Aorta (tissue), 5 donors: ENCODE measurements at places on chromosomes 1 and 21.
A peak's percentile ranks its signal among the peaks of the same experiment; 100 is the strongest.

DNA sequence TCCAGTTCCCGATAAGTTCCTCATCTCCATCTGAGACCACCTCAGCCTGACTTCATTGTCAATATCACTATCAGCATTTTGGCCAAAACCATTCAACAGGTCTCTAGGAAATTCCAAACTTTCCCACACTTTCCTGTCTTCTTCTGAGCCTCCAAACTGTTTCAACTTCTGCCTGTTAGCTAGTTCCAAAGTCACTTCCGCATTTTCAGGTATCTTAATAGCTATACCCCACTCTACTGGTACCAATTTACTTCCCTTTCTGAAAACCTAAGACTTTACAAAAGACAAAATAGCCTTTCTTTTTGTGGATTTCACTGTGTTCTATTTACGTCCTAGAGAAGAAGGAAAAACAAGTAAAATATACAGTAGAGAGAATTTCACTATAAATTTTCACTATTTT lies 147.0 kb upstream of the FMN2 start:
- DNase-seq: no peak

DNA sequence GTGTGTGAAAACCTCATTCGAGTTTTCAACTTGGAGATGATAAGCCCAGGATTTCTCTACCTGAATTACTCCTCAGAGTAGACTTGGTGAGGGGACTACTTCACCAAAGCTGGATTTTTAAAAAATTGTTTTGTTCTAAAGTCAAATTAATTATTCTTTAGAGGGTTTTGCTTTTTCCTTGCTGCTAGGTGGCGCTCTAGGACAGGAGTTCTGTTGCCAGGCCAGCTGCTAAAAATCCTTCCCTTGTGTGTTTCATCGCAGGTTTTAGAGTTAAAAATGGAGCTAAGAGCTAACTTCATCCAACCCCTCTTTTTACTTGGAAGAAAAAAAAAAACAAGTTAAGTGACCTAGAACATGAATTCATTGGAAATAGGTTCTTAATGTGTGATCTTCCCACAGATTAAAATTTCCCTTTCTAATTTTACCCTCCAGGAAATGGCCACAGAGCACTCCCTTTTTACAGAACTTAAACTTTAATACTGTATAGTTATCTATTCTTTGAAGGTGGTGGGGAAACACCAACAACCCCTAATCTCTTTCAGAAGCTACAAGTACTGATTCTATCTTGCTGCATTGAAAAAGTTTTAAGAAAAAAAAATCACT lies 36.7 kb upstream of the FAM163A start:
- DNase-seq: no peak

- no peak for DNase-seq
Observed at GRCh38 chr1:201310986-201311355, 27.7 kb downstream of the PKP1 start.

- DNase-seq: no peak
Observed at GRCh38 chr1:23947366-23947765, 12.3 kb upstream of the PNRC2 start.

DNA sequence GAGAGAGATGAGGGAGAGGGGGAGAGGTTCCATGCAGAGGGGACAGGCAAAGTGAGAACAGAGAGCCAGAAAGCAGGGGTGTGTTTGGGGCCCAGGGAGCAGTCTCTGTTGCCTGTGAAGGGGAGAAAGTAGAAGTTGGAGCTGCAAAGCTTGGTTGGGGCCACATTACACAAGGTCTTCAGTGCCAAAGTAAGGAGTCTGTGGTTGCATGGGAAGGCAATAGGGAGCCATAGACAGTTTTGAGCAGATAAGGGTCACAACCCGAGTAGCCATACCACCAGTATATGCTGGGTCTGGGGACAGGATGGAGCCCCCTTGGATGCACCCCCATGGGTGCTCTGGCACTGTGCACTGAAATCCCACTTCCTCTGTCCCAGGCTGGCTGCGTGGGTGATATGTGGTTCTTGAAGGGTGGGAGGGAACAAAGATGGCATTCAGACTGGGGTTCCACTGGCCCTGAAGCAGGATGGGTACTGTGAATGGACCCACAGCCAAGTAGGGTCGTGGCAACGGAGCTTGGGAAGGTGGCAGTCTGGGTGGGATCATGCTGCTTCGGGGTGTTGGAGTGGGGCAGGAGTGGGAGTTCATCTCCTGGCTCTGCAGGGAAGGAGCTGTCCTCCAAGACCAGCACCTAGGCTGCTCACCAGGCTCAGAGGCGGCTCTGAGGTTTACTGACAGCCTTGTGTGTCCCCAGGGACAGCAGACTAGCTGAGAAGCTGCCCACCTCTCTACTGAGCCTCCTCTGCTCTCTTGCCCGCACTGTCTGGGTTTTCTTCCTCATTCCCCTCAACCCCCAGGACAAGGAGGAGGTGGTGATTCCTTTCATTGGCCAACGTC lies 12.1 kb downstream of the DRAXIN start:
- no peak for DNase-seq

GRCh38 chr1:33466159-33466558 lies 6.3 kb upstream of the ZSCAN20 start:
- DNase-seq: no peak

DNA sequence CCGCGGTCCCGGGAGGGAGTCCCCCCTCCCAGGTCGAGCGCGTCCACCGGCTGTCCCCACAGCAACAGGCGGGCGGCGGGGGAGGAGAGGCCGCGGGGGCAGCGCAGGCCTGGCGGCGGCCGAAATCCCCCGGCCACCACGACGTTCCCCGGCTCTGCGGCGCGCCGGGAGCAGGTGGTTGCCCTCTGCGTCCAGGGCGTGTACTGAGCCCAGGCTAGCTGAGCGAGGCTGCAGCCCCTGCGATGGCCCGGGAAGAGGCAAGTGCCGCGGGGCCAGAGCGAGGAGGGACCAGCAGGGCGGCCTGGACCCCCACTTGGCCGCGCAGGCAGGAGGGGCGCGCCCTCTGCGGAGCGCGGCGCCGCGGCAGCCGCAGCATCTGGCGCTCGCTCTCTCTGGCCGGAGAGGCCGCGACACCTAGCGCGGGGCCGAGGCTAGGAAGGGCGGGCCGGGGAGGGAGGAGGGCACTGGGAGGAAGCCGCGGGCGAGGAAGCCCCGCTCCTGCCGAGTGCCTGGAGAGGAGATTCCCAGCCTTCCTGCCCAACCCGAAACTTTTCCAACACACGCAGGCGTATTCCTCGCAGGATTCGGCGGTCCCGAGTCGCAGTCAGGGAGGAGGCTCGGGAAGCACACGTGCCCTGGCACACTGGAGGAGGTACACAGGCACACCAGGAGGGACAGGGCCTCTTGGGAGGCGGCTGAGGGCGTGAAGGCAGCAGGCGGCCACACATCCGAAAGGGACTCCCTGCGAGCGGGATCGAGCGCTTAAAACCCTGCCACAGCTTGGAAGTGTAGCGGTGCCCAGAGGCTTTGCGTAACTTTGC lies 4.9 kb upstream of the PROX1 start:
- no peak for DNase-seq

DNA sequence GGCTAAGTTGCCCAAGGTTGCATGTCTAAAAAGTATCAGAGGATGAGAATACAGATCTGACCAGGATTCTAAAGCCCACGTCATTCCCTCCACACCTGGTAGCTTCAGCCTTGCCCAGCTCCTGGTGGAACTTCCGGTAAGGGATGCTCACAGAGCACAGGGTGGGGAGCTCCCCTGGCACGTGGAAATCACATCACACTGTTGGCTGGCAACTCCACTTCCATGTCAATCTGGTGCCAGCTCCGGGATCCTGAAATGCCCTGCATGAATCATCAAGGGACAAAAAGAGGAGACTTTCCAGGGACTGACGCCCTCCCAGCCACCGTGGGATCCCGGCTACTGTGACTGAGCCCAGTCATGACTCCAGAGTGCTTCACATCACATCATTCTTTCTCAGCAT lies 12.4 kb upstream of the BCAR3 start:
- DNase-seq: peak; percentile 87

DNA sequence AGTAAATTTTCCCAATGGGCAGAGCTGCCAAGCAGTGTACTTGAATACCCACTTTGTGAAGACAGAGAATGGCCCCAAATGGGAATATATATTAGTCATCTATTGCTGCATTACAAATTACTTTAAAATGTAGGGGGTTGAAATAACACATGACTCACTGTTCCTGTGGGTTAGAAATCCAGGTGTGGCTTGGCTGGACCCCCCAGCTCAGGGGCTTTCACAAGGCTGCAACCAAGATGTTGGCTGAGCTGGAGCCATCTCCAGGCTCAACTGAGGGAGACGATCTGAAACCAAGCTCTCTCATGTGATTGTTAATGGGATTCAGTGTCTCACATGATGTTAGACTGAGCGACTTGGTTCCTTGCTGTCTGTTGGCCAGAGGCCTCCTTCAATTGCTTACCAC lies 33.4 kb upstream of the ARHGAP29 start:
- no peak for DNase-seq

GRCh38 chr1:92488832-92489231 lies 2.1 kb upstream of the GFI1 start:
- no peak for DNase-seq

DNA sequence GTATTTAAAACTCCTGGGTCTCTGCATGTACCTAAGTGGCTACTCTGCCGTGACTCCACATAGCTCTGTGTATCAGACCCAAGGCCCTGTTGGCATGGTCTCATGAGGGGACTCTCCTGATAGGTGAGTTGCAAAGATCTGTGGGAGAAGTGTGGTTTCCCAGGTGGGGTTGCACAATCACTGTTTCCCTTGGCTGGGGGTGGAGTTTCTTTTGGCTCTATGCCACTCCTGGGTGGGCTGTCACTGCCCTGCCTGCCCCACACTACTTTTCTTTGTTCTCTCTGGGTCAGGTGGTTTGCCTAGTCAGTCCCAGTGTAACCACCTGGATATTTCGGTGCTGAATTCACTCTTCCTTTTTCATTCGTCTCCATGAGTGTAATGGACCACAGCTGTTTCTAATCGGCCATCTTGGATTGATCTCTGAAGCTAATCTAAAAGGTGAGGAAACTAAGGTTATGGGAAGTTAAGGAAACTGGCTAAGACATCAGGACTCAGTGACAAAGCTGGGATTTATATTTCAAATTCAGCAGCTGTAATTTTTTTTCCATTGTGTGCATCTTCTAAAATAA lies 97.1 kb upstream of the CACYBP start:
- no peak for DNase-seq

- no peak for DNase-seq
Observed at GRCh38 chr1:104973516-104973915, 1223.8 kb downstream of the AMY1C start.

- no peak for DNase-seq
Observed at GRCh38 chr1:39178541-39179431, 25.7 kb upstream of the MACF1 start.

DNA sequence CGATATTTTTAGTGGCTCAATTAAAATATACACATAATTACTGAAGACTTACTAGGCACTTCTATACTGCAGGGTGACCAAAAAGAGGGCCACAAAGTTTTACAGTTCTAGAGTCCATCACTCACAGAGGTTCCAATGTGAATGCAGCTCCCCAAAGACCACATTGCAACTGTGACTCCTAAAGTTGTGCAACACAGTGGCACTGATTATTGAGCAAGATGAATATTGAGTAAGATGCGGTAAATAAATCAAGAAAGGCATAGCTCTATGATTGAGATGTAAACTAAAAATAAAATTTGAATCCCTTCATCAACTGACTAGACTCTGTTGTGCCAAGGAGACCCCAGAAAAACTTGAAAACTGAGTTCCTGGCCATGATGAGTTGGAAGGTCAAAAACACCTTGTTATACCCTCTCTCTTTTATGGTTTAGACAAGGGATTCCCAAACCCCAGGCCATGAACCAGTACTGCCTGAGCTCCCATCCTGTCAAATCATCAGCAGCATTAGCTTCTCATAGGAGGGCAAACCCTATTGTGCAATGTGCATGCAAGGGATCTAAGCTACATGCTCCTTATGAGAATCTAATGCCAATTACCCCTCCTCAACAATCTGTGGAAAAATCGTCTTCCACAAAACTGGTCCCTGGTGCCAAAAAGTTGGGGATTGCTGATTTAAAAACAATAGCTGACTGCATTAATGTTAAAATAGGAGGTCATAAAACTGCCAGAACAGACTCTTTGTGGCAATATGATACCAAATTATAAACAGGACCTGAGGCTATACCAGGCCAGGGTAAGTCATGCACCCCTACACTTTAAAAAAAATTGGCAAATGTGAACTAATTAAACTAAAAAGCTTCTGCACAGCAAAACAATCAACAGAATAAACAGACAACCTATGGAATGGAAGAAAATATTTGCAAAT lies 94.3 kb downstream of the ADGRL4 start:
- no peak for DNase-seq

- no peak for DNase-seq
Observed at GRCh38 chr1:59383963-59384362, 87.1 kb downstream of the FGGY start.

GRCh38 chr1:81937791-81938450 lies 137.2 kb downstream of the ADGRL2 start:
- no peak for DNase-seq

- peak; percentile 93 for DNase-seq
Observed at GRCh38 chr1:231211005-231211857, 29.8 kb upstream of the GNPAT start.

DNA sequence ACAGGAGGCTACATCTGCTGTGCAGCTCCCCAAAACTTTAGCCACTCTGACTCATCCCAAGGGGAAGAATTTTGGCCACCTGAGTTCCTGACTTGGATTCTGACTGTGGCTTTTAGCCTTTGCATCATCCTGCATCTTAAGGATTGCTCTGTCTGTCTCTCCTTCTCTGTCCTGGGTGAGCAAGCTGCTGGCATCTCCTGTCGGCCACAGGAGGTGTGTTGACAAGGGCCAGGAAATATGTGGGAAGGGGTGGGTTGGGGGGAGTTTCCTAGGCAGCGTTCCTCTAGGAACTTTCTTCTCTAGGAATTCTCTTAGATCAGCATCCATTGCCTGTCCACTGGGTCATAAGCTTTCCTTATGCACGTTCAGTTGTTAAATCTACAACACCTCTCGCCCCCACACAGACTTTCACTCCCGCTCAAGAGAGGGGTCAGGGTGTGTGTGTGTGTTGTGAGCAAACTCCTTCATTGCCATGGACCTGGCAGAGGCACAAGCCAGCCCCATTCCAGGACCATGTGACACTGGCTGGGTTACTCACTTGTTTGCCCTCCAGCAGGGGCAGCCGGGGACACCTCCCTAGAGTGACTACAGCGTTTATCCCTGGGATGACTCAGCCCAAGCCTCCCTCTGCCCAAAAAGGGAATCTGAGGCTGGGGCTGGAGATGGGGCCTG lies 145.0 kb upstream of the DUSP10 start:
- peak; percentile 91 for DNase-seq

GRCh38 chr1:203628201-203629015 lies 1.8 kb downstream of the ATP2B4 start:
- peak; percentile 74 for DNase-seq

GRCh38 chr1:197017558-197018146 lies 40.3 kb downstream of the CFHR5 start:
- DNase-seq: no peak

GRCh38 chr1:210292231-210292871 lies 36.4 kb upstream of the HHAT start:
- DNase-seq: peak; percentile 81

GRCh38 chr1:2594641-2595131 lies 8.1 kb downstream of the PRXL2B start:
- no peak for DNase-seq

DNA sequence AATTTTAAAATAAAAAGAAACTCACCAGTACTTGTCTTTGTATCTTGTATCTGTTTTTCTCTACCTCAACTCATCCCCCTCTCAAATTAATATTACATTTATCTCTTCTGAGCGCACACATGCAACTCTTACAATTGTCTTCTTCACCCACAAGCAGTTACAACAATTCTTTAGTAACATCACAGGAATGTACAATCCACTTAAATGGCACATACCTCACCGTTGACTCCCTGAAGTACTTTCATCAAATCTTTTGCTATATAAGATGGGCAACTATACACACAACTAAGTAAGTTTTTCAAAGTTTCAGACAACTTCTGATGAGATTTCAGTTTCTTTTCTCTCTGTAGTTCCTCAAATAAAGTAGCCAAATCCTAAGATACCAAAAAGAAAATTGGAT lies 28.3 kb downstream of the HEATR1 start:
- no peak for DNase-seq
